ENCODE measurements at places on chromosomes 12 and 14. TPM values are rescaled to one million over a fixed set of nuclear protein-coding genes. Genes with fewer than 3 reads are reported as not detected.

PPFIA2 gene
- not detected for total RNA-seq

CLEC14A gene
- total RNA-seq = 1.2 TPM

FGF23 gene
- total RNA-seq = not detected

ADCY6 gene
- total RNA-seq = 56.7 TPM

CIROP gene
- not detected for total RNA-seq

SOAT2 gene
- not detected for total RNA-seq

SERPINA10 gene
- total RNA-seq = not detected

RAD51AP1 gene
- 1.8 TPM for total RNA-seq

IRF2BPL gene
- 45.4 TPM for total RNA-seq

LPAR5 gene
- total RNA-seq = not detected

SLC6A13 gene
- not detected for total RNA-seq

CCDC38 gene
- total RNA-seq = not detected

GLT1D1 gene
- total RNA-seq = not detected

RNASE7 gene
- total RNA-seq = not detected

FGD4 gene
- total RNA-seq = 0.59 TPM

Measured in smooth muscle cell of the umbilical artery (primary cell).